ENCODE measurements at places on chromosomes 12 and 14.

- peak; percentile 41 for DNase-seq
Observed at GRCh38 chr12:71411635-71412034, 28.0 kb upstream of the LGR5 start.

DNA sequence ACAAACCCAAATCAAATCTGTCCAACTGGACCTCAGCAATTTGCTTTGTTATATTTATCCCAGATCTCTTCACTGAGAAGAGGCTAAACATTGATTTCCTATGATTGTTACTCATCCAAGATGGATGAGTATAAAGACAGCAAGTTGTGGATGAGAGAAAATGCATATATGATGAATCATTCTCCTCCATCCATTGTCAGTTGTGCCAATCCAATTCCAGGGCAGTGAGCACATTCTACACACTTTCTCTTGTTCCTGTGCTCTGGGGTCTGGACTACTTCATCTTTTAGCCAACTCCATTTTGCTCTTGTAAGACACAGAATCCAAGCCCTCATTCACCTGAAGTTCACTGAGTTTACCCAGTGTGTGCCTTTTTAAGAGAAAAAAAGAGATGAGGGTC, 105.7 kb downstream of the GCH1 start:
- DNase-seq: no peak

DNA sequence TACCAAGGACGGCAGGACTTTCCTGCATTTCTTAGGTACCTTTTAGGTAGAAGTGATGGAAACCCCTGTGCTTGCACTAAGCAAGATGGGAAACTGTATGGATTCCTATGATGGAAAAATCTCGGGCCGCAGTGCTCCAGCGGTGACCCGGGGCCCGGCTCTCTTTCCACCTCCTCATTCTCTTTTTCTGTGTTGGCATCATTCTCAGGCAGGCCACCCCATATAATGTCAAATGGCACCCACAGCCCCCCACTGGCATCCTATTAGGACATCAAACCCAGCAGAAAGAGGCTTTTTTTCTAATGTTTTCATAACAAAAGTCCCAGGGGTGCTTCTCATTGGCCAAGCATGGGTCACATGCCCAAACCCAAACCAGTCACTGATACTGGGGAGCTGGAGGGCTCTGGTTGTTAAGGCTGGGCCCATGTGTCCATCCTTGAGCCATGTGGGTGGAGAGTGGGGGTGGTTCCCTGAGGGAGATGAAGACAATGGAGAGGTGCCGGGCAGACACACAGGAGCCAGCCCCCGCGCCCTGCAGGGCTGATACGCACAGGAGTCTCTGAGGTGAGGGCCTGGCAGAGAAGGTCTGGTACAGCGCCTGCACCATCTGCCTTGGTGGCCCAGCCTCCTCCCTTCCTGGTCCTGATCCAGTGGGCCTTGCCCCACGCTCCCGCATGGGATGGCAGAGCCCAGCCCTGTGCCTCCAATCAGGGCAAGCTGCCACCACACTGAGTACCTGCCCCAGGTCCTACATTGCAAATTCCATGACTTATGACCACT, 142.1 kb downstream of the CALM1 start:
- DNase-seq: no peak

DNA sequence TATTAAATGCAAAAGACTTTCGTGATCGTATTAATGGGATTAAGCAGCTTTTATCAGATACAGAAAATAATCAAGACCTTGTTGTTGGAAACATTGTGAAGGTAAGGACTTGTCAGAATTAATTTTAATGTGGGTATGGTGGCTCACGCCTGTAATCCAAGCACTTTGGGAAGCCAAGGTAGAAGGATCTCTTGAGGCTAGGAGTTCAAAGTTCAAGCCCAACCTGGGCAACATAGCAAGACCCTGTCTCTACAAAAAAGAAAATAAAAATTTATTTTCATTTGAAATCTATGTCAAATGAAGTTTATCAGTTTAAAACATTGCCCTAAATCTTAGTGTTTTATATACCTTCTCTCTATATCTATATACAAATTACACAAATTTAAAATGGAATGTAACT, 17.2 kb upstream of the PRPF39 start:
- DNase-seq: no peak

GRCh38 chr12:64203775-64204174, 18.3 kb downstream of the KICS2 start:
- no peak for DNase-seq

DNA sequence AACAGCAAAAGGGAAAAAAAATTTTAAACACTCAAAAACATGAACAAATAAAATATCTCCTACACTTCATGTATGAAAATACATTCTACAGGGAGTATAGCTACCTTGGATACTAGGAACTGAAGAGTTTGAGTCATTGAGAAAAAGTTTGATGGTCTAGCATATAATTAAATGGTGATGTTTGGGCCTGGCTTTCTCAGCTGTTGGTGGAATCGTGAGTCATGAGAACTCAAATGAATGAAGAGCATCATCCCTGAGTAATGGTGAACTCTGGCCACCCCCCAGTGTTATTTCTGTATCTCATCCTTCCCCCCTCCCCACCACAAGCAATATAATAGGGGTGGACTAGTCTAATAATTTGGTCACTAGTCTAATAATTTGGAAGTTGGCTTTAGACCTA, 6.7 kb upstream of the SLC6A15 start:
- DNase-seq: no peak

DNA sequence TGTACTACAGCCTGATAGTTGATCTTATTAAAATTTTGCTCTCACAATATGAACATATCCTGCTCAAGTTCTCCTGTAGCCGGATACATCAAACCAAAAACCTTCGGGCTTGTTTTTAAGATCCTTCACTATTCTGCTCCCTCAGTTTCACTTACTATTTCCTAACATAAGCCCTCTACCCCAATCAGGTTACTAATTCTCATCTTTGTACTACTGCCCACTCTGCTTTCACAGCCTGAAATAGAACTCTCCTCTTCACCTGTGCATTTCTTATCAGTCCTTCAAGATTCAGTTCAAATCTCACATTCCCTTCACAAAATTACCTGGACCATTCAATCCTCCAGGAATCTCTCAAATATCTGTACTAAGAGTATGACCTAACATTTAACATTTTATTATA, 14.2 kb downstream of the PAWR start:
- no peak for DNase-seq

DNA sequence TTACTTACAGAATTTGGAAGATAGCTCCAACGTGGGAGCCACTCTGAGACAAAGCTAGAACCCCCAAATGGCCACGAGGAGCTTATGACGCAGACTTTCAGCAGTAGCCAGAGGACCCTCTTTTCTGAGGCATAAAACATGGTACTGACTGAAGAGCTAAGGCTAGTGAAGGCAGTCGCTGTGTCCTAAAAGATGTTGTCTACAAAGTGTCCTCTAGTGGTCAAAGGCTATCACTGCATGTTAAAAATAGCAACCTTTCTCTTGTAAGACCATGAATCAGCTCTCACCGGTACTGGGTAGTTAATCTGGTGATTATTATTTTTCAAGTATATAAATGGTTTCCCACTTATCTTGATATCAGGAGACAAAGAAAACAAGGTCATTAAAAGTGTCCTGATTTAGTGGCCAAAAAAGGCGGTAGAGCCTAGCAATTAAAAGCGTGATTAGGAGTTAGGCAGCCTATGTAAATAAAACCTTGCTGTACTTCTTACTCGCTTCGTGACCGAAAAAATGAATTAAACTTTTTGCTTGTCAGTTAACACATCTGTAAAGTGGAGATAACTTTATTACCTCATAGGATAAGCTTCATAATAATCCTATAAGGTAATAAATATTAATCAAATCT, 47.0 kb upstream of the LGR5 start:
- peak; percentile 69 for DNase-seq

GRCh38 chr14:81452341-81453133, 52.4 kb upstream of the STON2 start:
- no peak for DNase-seq

DNA sequence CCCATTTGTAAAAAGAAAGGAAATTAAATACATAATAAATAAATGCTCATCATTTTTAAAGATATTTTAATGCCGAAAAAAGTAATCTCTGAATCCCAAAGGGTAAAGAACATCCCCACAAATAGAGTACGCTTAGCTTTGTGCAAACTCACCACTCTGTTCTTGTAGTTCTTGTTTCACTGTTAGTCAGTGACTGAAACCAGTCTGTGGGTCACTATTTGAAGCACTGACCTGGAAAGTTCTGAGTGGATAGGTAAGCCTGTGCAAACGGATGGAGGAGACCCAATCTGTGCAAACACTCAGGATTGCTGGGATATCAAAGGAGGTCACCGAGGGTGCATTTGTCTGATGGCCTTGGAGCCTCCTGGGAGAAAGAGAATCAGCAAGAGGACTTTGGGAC, 68.1 kb upstream of the TSPAN11 start:
- no peak for DNase-seq

Data from HepG2 (cell line).